ENCODE measurements at places on chromosomes 3 and 15.
A peak's percentile ranks its signal among the peaks of the same experiment; 100 is the strongest.

GRCh38 chr15:93382200-93382820 lies 293.3 kb upstream of the RGMA start:
- DNase-seq, result no peak

GRCh38 chr3:185807445-185808068 lies 17.3 kb downstream of the IGF2BP2 start:
- DNase-seq, result no peak

DNA sequence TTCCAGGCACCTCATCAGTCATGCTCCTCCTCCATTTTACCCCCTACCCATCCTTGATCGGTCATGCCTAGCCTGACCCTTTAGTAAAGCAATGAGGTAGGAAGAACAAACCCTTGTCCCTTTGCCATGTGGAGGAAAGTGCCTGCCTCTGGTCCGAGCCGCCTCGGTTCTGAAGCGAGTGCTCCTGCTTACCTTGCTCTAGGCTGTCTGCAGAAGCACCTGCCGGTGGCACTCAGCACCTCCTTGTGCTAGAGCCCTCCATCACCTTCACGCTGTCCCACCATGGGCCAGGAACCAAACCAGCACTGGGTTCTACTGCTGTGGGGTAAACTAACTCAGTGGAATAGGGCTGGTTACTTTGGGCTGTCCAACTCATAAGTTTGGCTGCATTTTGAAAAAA lies 52.6 kb downstream of the CAPN3 start:
- no peak for DNase-seq

DNA sequence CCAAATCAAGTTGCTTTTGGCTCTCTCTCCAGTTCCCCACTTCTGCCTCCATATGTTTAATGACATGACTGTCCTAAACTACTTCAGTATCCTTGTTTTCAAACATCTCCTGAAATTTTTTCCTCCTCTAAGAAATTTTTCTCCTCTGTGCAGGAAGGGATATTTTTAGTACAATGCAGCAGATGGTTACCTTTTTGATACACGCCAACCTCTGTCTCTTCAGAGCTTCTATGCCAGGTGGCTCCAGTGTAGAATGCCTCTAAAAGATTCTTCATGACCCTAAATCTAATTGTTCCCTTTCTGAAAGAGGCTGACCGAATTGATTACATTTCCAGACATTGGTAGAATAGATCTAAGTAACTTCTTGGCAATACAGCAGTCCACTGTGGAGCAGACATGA lies 33.7 kb downstream of the TMOD3 start:
- no peak for DNase-seq

- DNase-seq, result no peak
These were observed 66.7 kb downstream of the TRAK1 start for GRCh38 chr3:42157540-42158538.

DNA sequence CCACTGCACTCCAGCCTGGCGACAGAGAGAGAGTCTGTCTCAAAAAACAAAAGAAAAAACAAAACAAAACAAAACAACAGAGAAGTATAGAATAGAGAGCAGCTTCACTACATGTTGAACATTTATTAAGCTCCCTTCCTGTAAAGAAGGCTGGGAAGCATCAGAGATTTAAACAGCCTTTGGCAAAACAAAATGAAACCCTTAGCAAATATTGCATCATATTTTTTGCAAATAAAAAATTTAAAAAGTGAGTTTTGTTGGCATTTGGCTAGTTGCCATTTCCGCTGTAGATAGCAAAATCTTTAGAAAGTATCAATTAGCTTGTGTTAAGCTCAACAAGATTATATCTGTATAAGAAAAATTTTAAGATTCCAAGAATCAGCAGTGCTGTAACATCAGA lies 151.2 kb downstream of the SERPINI1 start:
- no peak for DNase-seq

GRCh38 chr3:11126653-11127052 lies 27.6 kb upstream of the HRH1 start:
- no peak for DNase-seq

GRCh38 chr3:135226057-135226456 lies 431.0 kb downstream of the EPHB1 start:
- no peak for DNase-seq

DNA sequence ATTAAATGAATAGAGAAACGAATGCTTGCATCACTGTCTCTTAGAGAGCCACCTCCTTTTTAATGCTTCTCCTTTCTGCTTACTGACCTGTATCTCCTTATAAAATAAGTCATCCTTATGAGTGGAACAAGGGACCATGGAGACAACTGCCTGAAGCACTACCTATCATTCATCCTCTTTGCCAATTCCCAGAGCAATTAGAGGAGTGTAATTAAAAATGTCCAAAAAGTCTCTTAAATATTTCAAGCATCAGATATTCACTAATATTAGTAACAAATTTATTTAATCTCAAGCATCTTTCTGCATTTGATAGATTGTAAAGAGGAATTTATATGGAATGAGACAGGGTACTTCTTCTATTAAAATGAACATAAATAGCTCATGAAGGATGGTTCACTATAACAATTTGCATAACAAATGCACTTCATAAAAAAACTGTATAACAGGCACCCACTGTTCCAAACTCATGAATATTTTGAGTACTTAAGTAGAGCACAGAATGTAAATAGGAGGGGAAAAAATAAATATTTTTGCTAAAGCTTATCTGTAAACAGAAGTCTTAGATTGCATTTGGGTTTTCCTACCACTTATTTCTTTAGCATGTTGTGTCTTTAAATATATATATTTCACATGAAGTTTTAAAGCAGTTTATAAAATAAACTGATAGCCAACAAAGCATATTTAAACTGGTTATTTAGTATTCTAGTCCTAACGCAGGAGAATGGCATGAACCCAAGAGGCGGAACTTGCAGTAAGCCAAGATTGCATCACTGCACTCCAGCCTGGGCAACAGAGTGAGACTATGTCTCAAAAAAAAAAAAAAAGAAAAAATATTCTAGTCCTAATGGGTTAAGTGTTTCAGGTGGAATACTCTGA lies 269.3 kb downstream of the TBL1XR1 start:
- DNase-seq, result no peak

DNA sequence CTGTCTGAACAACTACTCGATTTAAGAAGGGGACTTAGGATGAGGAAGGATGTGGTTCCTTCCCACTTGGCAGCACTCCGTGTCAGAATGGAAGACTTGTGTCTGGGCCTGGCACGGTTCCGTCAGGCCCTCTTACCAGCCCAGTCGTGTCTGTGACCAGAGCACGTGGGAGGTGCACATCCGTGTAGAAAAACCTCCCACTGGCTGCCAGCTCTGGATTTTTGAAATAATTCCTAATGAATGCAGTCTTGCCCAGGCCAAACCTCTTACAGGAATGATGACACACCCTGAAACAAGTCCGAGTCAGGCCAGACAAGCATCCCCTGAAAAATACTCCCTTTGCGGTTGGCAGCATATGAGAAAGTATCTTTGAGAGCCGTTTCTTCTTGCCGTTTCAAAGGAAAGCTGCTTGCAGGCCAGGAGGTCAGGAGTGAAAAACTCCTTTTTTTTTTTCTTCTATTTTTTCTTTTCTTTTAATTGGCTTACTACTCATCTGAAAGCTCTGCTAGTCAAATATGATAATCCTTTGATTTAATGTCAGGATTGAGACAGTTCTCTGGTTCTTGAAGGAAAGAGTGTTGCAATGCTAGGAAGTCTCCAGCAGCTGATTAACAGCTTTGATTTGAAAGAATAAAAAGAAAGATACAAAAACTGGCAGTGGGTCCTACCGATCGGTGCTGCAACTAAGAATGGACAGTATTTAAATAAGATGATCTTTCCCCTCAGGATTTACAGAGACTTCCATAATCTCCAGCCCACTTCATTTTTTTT lies 19.8 kb downstream of the IL1RAP start:
- no peak for DNase-seq

GRCh38 chr3:172520301-172520831 lies 2.9 kb downstream of the TNFSF10 start:
- DNase-seq, result no peak

DNA sequence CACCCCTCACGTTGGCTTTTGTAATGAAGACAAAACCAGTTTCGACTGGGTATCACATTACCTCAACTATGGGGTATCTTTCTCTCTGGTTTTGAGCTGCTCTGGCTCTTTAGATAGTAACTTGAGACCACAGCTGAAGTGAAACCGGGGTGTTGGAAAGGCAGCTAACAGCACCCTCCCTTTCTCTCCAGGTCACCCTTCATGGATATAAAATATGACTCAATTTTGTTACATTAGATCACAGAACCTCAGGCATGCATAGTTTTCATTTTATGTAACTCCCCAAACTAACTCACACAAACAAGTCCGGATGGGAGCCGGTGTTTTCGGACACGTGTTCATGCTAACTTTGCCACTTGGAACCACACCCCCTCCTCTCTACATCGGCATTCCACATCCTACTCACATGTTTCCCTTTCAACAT lies 90.7 kb downstream of the NR2F2 start:
- DNase-seq, result no peak

GRCh38 chr3:160081958-160082533 lies 93.4 kb downstream of the IL12A start:
- no peak for DNase-seq

GRCh38 chr3:145943952-145944351 lies 217.0 kb downstream of the PLOD2 start:
- DNase-seq, result no peak

DNA sequence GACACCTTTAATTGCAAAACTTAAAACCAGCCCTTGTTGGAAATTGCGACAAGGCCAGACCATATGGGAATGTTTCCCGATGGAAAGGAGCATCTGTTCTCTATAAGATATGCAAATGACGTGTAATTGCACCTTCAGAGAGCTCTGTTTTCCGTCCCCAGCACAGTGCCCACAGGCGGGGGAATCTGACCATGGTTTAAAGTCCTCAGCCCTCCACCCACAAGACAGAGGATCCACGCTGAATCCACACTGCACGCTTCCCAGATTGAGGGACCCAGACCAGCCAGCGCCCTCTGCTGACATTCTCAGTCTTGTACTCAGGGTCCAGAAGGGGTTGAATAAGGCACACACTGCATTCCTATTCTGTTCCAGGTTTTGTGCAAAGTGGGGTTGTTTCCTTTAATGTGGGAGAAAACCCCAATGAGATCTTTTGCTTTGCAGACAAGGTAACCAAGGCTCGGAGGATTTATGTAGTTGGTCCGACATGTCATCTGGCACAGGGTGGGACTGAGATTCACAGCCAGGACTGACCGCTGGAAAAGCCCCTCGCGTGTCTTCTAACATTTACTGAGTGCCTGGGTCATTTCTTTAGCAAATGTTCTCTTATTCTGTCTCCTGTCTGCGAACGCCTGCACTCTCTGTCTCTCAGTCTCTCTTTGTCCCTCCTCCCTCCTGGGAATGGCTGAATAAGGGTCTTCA lies 36.8 kb upstream of the KLHL25 start:
- no peak for DNase-seq

GRCh38 chr3:107116251-107116650 lies 261.0 kb upstream of the CCDC54 start:
- no peak for DNase-seq

GRCh38 chr15:50798684-50799083 lies 33.2 kb upstream of the SPPL2A start:
- DNase-seq, result no peak

DNA sequence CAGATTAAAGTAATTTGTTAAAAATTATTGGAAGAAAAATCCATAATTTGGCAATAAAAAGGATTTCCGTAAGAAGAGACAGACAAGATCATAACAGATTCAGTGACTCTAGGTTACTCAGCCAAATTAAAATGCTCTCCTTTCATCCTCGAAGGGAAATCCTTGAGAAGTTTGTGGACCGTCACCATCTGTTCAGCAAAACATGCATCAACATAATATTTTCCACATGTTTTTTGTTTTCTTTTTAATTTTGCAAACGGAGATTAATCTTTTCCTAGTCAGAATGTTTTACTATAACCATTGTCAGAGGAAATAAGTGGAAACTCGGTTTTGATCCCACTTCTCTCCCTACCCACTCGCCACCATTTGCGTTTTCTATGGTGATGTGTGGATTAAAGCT lies 128.3 kb downstream of the TMCO5A start:
- DNase-seq, result no peak

DNA sequence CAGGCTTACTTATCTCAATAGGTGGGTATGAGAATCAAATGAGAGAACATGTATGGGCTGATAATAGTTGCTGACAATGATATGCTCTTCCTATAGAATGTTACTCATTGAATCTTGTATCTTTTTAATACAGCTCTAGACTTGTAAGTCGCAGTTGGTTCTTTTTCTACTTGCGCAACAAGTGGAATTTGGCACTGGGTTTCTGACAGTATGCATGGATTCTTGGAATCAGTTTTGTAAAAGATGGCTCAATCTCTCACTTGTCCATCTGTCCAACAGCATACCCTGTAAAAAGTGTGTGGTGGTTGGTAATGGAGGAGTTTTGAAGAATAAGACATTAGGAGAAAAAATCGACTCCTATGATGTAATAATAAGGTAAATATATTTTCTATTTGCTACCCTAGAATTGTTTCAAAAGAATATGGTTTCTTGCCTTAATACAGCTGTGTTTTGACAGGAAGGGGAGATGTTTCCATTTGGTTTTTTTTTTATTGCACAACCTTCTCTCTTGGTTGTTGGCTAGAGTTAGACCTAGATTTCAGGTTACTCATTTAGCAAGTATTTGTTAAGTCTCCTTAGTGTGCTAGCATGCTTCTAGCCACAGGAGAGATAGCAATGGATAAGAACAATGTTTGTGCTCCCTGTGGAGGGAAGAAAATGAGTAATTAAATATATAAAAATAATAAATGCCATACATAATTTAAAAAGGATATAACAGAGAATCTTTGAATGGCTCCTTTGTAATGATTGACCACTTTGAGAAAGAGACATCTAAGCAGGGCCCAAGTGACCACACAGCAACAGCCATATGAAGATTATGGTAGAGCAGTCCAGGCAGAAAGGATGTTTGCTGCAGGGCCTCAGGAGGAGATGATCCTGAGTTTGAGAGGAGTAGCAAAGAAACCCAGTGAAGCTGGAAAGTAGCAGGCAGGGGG lies 21.8 kb downstream of the ST3GAL6 start:
- no peak for DNase-seq

DNA sequence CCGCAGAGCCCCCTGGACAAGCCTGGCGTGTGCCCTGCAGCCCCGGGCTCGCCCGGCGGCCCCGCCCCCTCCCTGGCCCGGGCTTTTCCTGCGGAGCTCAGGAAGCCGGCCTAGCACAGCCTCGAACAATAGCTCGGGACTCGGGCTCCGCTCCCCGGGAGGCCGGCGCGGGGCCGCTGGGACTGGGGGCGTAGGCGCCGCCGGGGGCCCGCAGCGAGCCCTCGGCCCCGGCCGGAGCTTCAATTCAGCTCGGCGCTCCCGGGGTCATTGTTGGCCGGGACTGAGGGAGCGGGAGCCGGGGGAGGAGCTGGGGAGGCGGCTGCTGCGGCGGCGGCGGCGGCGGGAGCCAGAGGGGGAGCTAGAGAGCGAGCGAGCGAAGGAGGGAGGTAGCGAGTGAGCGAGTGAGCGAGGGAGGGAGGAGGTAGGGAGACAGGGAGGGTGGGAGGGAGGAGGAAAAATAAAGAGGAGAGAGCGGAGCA lies 41.0 kb upstream of the ROPN1 start:
- DNase-seq, result peak; percentile 40

DNA sequence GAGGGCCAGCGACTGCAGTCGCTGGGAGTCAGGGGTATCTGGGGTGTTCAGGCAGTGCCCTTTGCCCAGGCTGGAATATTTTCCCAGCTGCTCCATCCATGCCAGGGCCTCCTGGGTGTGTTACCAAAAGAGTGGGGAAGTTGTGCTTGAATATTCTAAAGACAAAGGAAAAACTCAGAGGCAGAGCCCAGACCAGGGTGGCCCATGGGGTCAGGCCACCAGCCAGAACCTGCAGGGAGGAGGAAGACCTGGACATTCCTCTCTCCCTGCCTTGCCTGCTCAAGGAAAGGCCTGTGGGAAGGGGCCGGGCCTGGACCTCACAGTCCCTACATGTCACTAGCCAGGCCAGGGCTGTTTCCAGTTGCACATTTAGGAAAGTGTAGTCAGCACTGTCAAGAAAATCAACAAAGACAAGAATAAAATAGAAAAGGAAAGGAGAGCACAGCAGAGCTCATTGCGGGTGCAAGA lies 16.0 kb upstream of the KLF15 start:
- no peak for DNase-seq

Measured in NCI-H187 (cell line).